ENCODE measurements at places on chromosomes 12 and 14.
A peak's percentile ranks its signal among the peaks of the same experiment; 100 is the strongest.

DNA sequence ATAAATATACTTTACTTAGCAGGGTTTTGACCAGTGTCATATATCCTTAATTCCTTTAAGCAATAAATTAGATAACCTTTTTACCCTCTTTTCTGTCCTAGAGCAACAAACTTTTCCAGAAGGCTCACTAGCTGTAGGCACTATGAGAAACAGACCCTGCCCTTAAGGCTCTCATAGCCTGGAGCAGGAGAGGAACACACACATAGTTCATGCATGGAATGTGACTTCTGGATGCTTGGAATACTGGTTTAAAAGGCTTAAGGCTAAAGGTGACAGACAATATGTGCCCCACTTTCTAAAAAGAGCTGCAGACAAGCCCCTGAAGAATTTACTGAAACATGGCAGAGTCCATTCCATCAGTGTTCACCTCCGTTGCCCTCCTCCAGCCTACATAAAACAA, 237.2 kb downstream of the TTC8 start:
- DNase-seq, result no peak

DNA sequence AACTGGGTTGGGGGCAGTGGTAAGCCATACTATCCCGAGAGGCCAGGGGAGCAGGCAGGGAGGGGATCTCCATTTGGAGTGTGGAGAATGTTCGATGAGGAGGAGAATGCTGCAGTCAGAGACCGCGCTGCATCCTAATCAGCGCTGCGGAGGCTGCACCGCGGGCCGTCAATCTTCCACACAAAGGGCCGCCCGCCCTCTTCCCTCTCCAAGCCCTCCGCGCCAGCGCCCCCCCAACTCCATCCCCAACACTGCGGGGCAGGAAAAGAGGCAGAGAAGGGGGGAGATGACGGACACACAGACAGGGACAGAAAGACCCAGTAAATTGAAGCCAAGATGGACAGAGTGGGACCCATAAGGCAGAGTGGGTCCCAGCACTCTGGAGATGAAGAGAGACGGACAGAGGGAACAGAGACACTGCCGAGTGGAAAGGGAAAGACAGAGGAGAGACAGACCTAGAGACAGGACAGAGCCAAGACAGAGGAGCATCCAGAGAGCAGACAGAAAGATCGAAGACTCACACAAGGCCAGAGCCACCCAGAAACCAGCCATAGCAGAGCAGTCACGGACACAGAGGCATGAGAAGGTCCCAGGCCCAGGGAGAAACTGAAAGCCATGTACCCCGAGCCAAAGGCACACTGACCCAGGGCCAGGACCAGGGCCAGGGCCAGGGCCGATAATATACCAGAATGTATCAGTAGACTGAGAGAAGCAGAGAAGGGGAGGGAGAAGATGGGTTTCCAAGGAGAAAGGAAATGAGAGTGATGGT, 3.5 kb downstream of the CISTR start:
- DNase-seq, result no peak

- peak; percentile 4 for DNase-seq
These were observed 740 bp upstream of the PRPF40B start for GRCh38 chr12:49622501-49623141.

DNA sequence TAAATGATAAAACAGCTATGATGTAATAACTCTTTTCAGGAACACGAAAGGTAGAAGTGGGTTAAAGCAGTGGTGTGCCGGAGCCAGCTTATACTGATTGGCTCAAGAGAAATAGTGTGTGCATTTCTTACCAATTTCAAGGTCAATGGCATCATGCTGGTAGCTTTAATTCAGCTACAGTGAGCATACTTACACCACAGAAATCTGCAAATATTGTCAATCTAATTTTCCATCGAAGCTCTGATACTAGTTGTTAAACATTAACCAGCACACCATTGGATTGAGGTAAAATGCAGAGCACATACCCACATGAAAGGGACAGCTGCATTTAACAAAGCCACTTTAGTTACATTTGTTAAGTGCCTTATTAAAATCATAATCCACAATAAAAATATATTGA, 225.7 kb downstream of the KCNC2 start:
- no peak for DNase-seq
